ENCODE measurements at places on chromosomes 7 and 10.

DNA sequence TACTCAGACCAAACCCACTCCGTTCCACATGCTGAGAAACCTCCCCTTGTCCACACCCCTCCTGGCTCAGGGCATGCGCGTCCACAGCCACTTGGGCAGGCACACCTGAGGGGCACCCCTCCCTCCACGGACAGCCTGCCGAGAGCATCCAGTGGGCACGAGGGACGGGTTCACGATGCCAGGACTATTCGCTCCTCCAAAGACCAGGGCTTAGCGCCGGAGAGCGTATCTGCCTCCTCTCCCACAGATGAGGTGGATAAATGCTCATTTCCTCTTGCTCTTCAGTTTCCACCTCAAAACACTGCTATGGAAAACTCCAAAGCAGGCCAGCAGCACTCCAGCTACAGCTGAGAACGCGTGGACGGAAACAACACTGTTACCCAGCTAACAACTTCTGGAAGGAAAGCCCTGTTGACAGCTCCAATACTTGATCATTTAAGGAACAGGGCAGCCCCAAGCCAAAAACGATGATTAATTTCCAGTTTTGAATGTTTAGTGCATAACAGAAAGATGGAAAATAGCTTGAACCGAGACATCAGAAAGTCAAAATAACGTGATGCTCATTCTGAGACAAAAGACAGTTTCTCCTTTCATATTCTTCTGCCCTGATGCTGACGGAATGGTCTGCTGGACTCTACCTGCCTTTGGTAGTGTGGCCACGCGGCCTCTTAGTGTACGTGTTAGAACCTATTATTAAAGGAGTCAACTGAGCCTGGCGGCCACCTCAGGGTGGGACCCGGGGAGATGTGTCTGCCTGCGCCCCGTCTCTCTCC, 204.7 kb downstream of the DNAJB6 start:
- DNase-seq = no peak

DNA sequence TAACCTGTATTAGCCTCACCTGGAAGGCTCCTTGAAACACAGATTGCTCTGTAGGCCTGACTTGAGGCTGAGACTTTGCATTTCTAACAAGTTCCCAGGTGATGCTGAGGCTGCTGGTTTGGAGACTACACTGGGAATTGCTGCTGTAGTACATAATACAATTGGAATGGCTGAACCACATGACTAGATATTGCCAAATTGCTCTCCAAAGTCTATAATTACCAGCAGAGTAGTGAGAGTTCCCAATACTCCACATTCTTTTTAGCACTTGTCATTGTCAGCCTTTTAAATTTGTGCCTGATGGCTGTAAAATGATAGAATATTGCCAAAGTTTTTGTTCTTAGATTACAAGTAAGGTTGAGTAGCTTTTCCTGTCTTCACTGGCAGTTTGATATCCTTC, 39.9 kb downstream of the PLEKHA8 start:
- DNase-seq = peak; percentile 96

- no peak for DNase-seq
Observed at GRCh38 chr10:68231817-68232251, at the start of gene ATOH7. Gene ATOH7, minus strand, starts transcription at chr10:68232113. Its CDS starts 436 bp downstream, at chr10:68231677.

- DNase-seq = no peak
Observed at GRCh38 chr10:16656895-16657294, 135.2 kb upstream of the C1QL3 start.

- no peak for DNase-seq
Observed at GRCh38 chr10:93067443-93068365, 6.0 kb upstream of the CYP26A1 start.

- DNase-seq = no peak
Observed at GRCh38 chr7:116689790-116690259, 17.8 kb downstream of the MET start.

- no peak for DNase-seq
Observed at GRCh38 chr10:124632064-124632531, 112.1 kb downstream of the FAM53B start.

- no peak for DNase-seq
Observed at GRCh38 chr7:102303669-102304422, 17.2 kb downstream of the SH2B2 start.

GRCh38 chr7:120060281-120060680, 212.7 kb upstream of the KCND2 start:
- DNase-seq = no peak

DNA sequence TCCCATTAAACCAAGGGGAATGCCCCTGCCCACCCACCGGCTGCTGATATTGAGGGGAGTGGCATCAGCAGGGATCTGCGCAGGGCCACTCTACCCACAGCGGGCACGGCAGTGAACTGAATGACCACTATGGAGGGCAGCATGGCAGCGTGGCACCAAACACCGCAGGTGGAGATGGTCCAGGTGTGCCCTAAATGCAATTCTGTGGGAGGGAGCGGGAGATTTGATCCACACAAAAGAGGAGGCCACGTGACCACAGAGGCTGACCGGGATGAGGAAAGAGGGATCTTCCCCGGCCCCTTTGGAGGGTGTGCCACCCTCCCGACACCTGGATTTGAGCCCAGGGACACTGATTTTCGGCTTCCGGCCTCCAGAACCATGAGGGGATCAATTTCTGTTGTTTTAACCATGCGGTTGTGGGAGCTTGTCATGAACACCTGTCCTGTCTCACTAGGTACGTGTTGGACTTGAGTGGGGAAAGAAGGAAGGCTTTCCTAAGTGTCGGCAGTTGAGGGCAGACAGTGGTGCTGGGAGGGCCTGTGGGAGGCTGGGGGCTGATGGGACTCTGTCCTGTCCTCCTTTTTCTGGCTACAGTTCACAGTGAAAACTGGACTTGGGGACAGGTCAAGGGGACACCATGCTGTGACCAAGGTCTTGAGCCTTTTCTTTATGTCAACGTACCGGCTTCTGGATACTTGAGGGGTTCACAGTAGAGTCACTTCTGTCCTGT, 66.1 kb downstream of the CFAP46 start:
- no peak for DNase-seq

DNA sequence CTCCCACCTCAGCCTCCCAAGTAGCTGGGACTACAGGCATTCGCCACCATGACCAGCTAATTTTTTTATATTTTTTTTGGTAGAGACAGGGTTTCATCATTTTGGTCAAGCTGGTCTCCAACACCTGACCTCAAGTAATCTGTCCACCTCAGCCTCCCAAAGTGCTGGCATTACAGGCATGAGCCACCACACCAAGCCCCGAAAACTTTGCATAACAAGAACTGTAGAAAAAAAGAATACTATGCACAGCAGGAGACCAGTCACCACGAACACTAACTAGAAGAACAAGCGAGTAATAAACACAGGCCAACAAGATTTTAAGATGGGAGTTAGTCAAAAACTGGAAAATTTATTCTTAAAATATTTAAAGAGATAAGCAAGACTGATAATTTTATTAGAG, 447.0 kb downstream of the ETV1 start:
- no peak for DNase-seq

DNA sequence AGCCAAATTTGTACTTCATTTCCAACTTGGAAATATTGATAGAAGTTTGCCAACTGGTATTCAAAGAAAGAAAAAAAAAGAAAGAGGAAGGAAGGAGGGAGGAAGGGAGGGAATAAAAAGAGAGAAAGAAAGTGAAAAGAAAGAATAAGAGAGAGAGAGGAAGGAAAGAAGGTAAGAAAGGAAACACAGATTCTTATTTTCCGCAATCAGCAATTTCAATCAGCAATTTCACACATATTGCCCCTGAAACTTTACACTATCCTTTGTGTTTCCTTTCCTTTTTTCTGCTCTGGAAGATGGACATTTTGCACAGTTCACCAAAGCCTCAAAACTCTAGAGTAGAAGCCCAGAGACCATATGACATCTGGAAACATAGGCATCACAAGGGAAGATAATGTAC, 888.1 kb downstream of the REEP3 start:
- DNase-seq = no peak

GRCh38 chr10:125156196-125156595, 4.2 kb downstream of the CTBP2 start:
- no peak for DNase-seq

GRCh38 chr10:79910344-79910743, 38.6 kb downstream of the SFTPD start:
- DNase-seq = no peak

- DNase-seq = no peak
Observed at GRCh38 chr10:29980084-29980483, 79.3 kb downstream of the JCAD start.

GRCh38 chr10:14476006-14476405, 145.3 kb upstream of the FRMD4A start:
- no peak for DNase-seq

DNA sequence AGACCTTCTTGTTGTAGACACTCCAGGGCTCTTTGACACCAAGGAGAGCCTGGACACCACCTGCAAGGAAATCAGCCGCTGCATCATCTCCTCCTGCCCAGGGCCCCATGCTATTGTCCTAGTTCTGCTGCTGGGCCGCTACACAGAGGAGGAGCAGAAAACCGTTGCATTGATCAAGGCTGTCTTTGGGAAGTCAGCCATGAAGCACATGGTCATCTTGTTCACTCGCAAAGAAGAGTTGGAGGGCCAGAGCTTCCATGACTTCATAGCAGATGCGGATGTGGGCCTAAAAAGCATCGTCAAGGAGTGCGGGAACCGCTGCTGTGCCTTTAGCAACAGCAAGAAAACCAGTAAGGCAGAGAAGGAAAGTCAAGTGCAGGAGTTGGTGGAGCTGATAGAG, 5.5 kb downstream of the GIMAP7 start:
- DNase-seq = no peak

- peak; percentile 9 for DNase-seq
Observed at GRCh38 chr7:904847-905246, 28.5 kb downstream of the GET4 start.

- DNase-seq = no peak
Observed at GRCh38 chr10:60735244-60735643, 43.0 kb upstream of the CDK1 start.
